ENCODE measurements at places on chromosomes 4 and X. TPM values are rescaled to one million over a fixed set of nuclear protein-coding genes. Genes with fewer than 3 reads are reported as not detected.

HPGDS gene
- 1.1 TPM for polyA plus RNA-seq

SULT1E1 gene
- not detected for polyA plus RNA-seq

EDA2R gene
- not detected for polyA plus RNA-seq

CLNK gene
- 1.8 TPM for polyA plus RNA-seq

GIMD1 gene
- not detected for polyA plus RNA-seq

ENPEP gene
- polyA plus RNA-seq: not detected

GAB3 gene
- polyA plus RNA-seq: 0.28 TPM

Measured in CD4-positive, CD25-positive, alpha-beta regulatory T cell (primary cell).